Body of pancreas (tissue), 4 donors: ENCODE measurements at places on chromosomes 11 and 22. TPM values are rescaled to one million over a fixed set of nuclear protein-coding genes. Genes with fewer than 3 reads are reported as not detected.

Gene CSF2RB
- 2.0 TPM for total RNA-seq

Gene SPDYC
- total RNA-seq = not detected

Gene GVQW3
- 16.2 TPM for total RNA-seq

Gene TSSK2
- total RNA-seq = 0.33 TPM

Gene IL18
- total RNA-seq = 22.8 TPM

Gene DYNC2H1
- 12.2 TPM for total RNA-seq

Gene GCAT
- total RNA-seq = 42.5 TPM

Gene ARHGAP32
- 30.4 TPM for total RNA-seq

Gene PGA5
- total RNA-seq = 10.9 TPM

Gene KDM4D
- not detected for total RNA-seq

Gene TNNT3
- not detected for total RNA-seq

Gene SLC37A2
- total RNA-seq = 2.0 TPM

Gene REXO2
- total RNA-seq = 92.1 TPM

Gene TMEM86A
- 4.7 TPM for total RNA-seq

Gene MIAT
- 1.0 TPM for total RNA-seq

Gene HOATZ
- not detected for total RNA-seq

Gene SYT13
- 9.9 TPM for total RNA-seq

Gene TUBA8
- total RNA-seq = 8.6 TPM
